ENCODE measurements at places on chromosomes 4 and X.

DNA sequence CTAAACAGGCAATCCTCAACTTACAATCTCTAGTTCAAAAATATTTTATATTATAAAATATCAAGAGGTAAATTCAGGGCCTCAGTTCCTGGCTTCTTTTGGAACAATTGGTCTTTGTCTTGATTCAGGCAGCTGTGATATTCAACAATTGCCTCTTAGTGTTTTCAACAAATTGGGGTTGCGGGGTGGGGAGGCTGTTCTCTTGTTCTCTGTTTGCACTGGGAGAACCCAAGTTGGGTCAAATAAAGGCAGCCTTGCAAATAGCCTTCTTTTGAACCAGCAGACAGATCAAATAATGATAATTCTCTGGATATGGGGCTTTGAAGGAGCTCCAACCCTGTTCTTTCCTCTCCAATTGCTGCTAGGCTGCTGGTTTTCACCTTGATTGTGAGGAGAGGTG, 142.5 kb downstream of the COL4A5 start:
- no peaks in the 10 kb centered on the region for H3K36me3 ChIP-seq
- no peaks in the 10 kb centered on the region for H3K4me1 ChIP-seq
- H3K27me3 ChIP-seq, result no peaks in the 10 kb centered on the region
- no peak for DNase-seq

- H3K4me1 ChIP-seq, result no peaks in the 10 kb centered on the region
- no peak for DNase-seq
- H3K36me3 ChIP-seq, result no peaks in the 10 kb centered on the region
- no peak overlapping the region for H3K4me3 ChIP-seq
- H3K27ac ChIP-seq, result no peak overlapping the region
Observed at GRCh38 chr4:86870442-86871069, 21.4 kb upstream of the SLC10A6 start.

DNA sequence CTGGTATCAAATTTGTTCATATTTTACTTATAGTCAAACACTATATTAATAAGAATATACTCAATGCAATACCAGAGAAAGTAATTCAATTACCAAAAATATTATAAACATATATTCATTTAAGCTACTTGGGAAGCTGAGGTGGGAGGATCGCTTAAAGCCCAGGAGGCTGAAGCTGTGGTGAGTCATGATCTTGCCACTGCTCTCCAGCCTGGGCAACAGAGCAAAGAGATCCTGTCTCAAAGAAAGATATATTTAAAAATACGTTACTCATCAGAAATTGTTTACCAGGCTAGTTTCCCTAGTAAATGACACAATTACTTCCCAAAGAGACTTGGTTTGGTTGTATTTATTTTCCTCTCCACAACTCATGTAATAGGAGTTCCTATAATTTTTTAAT, 433.6 kb downstream of the GASK1B start:
- H3K27me3 ChIP-seq, result no peaks in the 10 kb centered on the region
- no peak overlapping the region for H3K27ac ChIP-seq
- H3K4me1 ChIP-seq, result no peaks in the 10 kb centered on the region
- no peaks in the 10 kb centered on the region for H3K36me3 ChIP-seq
- no peak overlapping the region for H3K4me3 ChIP-seq

- no peak overlapping the region for H3K4me3 ChIP-seq
- no peak overlapping the region for H3K27ac ChIP-seq
- DNase-seq, result no peak
- no peaks in the 10 kb centered on the region for H3K4me1 ChIP-seq
Observed at GRCh38 chrX:133538148-133538547, 122.9 kb upstream of the GPC4 start.

- DNase-seq, result peak; percentile 44
- H3K27ac ChIP-seq, result no peak overlapping the region
- no peaks in the 10 kb centered on the region for H3K36me3 ChIP-seq
- peaks cover 28% of the 10 kb centered on the region for H3K4me1 ChIP-seq
- no peaks in the 10 kb centered on the region for H3K27me3 ChIP-seq
Observed at GRCh38 chr4:15649914-15650545, 5.1 kb downstream of the FBXL5 start.

DNA sequence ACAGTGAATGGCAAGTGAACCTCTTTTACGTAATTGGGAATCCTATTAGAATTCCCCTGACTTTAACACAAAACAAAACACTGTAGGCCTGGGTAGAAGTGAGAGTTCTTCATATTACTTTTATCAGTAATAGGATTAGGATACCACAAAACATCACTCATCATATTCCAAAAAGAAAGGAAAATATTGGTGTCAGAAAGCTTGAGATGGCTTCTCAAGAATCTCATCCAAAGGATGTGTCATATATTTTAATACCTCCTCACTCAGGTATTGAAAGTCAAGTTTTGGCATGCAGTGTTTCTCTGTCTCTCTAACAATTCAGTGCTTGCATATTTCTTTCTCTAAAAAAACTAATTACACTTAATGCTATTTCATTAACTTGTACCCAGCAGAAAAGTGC, 173.2 kb downstream of the PDGFC start:
- H3K4me1 ChIP-seq, result no peaks in the 10 kb centered on the region
- no peak for DNase-seq
- H3K36me3 ChIP-seq, result no peaks in the 10 kb centered on the region
- H3K27ac ChIP-seq, result no peak overlapping the region
- H3K4me3 ChIP-seq, result no peak overlapping the region

DNA sequence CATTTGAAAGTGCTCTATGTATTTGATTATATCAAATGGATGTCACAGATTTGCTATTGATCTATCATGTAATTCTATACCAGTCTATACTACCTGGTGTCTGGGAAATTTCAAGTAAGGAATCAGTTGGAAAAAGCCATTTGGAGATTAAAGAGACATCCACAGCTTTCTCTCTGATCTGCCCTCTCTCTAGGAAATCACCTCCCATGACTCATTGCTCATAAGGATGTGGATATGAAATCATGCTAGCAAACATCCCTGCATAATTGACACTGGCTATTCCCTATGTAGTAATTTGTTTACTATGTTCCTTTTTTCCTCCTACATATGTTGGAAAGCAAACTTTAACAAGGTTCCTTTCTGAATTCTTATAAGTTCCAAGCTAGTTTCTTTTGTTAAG, 94.3 kb downstream of the TEX13A start:
- H3K36me3 ChIP-seq, result no peaks in the 10 kb centered on the region
- no peaks in the 10 kb centered on the region for H3K27me3 ChIP-seq
- H3K4me1 ChIP-seq, result no peaks in the 10 kb centered on the region
- H3K4me3 ChIP-seq, result no peak overlapping the region

- no peak overlapping the region for H3K4me3 ChIP-seq
- no peak overlapping the region for H3K27ac ChIP-seq
- DNase-seq, result no peak
- no peaks in the 10 kb centered on the region for H3K27me3 ChIP-seq
- H3K36me3 ChIP-seq, result peaks cover 4% of the 10 kb centered on the region
- H3K4me1 ChIP-seq, result peaks cover 8% of the 10 kb centered on the region
Observed at GRCh38 chrX:71372388-71372787, 6.2 kb downstream of the TAF1 start.

All from endothelial cell of umbilical vein (primary cell).